Activated CD8-positive, alpha-beta memory T cell treated with anti-CD3 and anti-CD28 coated beads, Interleukin-2, amount 50 U/mL, for 4 hours (primary cell): ENCODE measurements at places on chromosomes 5 and 9.
A peak's percentile ranks its signal among the peaks of the same experiment; 100 is the strongest.

DNA sequence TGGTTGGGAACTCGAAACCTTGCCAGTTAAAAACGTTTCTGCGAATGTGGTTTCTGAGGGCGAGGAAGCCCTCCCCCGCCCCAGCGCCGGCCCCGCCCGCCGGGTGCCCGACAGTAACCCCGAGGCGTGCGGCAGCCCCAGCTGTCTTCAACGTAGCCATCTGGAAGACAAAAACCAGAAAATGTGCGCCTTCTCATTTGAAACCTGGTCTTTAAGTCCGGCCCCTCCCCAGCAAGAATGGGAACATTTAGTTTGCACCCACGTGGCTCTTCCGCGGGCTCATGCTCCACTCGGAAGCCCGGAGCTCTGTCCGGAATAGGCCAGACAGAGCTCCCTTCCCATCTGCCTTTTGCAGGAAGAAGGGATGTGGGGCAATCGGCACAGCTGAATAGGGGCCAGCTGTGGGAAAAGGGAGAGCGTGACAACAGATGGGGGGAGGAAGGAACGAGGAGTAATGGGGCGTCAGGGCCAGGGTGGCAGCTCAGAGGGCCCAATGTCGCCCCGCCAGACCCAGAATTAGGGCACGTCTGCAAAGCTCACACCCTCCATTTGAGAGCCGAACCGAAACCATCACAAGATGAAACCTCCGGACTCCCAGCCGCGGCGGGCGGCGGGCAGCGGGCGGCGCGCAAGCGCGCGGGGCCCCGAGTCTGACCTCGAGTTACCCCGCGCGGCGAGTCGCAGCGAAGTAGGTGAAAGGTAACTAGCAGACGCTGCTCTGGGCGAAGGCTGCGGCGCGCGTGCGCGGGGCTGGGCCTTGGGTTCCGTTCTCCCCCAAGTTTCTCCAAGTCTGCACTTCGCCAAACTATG is 63.4 kb upstream of the ABCA1 start:
- peak; percentile 80 for DNase-seq

DNA sequence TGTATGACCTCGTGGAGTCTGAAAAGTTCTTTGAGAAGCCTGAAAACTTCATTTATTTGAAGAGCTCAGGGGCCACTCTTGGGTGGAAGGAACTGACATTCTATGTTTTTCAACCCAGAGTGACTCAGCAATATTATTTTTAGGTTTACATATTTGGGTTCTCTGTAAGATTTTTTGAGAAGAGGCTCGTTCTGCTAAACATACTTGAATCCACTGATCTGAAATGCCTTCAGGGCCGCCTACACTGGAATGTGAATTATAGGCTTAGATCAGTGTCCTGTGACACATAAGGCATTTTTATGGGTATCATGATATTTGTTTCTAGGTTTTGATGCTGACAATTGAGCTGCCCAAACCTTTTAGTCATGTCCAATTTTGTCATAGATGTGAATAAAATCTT is 86.2 kb downstream of the PSAT1 start:
- no peak for DNase-seq

DNA sequence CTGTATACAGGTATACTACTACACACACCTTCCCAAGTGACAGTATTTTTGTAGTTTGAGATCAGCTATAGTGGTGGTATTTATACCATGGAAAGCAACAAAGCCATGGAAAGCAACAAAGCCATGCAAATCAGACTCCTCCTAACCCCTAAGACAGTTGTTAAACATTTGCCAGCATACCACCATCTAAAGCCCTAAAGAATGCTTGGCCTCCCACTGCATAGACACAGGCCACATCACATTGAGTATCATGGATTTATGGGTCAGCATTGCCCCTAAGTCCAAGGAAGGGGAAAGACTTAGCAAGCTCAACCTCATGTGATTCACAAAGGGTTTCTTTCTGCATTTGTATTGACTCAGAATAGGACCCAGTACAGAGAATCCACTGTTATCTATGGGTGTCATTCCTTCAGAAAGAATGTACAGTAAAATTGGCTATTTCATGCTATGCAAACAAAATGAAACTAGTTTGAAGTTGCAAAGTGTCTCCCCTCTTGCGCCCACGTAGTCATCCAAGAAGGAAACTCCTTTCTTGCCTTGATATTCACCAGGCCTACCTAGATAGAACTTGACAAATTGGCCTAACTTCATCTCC is 70.4 kb upstream of the IQGAP2 start:
- DNase-seq: no peak

- no peak for DNase-seq
Observed at GRCh38 chr5:142304013-142304701, 20.7 kb downstream of the SPRY4 start.

- no peak for DNase-seq
Observed at GRCh38 chr9:84266087-84266561, 74.4 kb downstream of the SLC28A3 start.

GRCh38 chr5:146690880-146691355 is 174.9 kb upstream of the GPR151 start:
- DNase-seq: no peak

DNA sequence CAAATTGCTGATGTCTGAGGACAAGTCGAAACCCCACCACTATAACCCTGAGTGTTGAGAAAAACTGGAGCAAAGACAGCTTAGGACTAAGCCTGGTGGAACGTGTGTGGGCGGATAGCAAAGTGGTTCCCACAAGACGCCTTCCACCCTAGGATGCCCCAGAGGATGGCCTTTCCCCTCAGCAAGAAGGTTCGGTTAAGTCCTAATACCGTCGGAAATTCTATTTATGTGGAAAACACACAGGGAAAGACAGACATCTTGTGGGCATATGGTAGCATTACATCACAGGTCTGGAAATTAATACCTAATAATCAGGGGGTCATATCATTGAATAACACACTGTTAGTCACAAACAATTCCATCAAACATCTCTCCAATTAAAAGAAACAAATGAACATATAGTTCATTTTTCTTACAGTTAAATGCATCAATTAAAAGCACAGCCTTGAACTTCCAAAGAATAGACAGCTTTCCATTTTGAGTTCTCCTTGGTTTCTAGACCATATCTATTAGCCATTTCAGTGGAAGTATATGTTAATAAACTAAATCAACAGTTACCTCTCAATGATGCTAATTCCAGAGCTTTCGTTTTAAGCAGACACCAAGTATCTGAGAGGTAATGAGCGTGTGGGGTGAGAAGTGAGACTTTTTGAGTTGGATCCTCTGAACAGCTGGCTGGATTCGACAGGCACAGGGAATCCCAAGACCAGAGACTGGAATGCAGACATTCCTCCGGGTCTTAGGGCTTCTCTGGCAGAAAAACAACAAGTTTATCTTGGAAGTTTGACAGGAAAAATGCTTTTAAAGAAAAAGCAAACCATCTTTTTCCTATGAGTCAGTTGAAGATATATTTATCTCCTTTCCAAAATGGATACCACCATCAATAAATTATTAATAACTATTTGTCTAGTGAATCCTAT is 2.9 kb upstream of the ICE1 start:
- DNase-seq: no peak

- no peak for DNase-seq
Observed at GRCh38 chr9:137490532-137491186, 31.5 kb upstream of the NSMF start.

- DNase-seq: no peak
Observed at GRCh38 chr5:107670087-107670931, 428 bp downstream of the EFNA5 start.

DNA sequence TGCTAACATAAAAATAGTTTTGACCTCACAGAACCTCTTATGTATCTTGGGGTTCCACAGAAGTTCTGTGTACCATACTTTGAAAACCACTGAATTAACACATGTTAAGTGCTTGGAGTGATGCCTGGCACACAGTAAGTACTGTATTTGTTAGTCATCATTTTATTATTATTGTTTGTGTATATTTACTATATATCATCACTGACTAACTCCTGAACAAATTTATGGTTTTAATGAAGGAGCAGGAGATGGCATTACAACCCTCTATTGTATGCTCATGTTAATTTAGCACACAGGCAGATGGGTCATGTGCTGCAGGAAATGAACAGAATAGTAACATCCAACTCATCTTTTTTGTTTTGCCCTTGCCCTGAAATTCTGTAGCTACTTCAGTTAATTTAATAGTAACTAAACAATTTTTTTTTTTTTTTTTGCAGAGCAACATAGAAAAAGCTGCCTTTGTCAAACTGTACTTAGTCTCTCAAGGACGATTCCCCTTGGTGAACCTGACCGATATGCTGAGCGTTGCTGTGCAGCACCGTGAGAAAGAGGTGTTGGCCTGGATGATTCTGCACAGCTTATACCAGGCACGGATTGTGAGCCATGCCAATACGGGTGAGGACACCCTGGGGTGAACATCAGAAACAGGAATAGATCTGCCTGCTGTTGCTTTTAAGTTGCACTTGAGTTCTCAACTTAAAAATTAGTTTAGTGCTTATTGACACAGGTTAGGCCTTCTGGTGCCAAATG is 45.4 kb downstream of the HACD4 start:
- DNase-seq: no peak

GRCh38 chr5:163544836-163545235 is 39.4 kb downstream of the MAT2B start:
- no peak for DNase-seq

DNA sequence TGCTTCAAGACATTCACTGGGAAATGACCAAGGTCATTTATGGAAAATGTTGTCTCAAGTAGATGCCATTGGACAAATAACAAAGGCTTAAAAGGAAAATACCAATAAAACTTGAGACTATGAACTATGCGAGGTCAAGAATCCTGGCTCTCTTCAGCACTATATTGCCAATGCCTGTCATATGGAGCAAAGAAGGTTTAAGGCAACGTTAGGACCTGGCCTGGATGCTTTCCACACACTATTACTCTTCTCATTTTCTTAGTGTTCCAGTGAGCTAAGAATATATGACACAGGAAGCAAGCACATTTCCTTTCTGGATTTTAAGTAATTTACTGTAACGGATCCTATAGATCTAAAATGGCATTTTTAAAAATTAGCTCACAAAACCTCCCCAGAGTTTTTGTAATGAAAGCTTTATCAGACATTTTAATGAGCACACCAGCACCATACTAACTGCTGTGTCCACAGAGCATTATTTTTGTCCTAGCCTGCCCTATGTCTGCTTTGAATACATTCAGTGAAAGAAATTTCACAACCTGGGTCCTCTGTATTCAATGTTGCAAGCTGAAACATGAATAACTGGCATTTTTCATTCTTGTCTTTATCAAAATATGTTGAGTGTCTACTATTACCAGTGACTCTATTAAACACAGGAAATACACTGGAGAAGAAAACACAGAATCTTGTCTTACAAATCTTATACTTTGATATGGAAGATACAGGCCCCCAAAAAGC is 315.6 kb downstream of the CETN3 start:
- no peak for DNase-seq

GRCh38 chr9:78351816-78352215 is 54.9 kb downstream of the PSAT1 start:
- no peak for DNase-seq

DNA sequence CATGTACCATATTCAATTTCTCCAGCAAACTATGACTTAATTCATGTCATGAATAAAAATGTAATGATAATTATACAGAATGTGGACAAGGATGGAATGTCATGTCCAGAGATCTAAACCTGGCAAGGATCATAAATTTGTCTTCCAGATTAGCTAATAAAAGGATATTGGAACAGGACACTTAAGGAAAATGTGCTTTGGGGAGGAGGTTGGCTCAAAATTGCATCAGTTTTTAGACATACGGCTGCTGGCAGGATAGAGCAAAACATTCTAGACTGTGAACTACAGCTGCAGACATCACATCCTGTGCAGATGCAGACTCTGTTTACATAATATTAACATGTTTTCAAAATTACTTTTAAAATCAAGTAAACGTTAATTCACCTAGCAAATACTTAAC is 248.4 kb downstream of the TLR4 start:
- no peak for DNase-seq

- no peak for DNase-seq
Observed at GRCh38 chr9:133027134-133027533, 3.7 kb upstream of the GTF3C5 start.

DNA sequence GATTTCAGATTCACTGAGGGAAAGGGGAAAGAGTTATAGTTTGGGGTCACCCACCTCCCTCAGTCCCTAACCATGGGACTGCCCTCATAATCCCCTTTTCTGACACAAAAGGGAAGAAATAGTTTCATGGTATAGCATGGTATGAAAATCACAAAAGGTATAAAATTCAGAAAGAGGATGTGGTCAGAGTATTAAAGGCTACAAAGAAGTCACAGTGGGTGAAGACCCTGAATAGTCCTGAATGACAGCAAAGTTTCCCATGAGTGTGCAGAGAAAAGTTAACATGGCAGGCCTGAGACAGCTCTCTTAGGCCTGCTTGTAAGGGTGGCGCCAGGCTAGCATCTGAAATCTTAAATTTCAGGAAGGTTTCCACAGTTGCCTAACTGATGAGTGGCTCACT is 290.6 kb upstream of the ZNF608 start:
- no peak for DNase-seq

DNA sequence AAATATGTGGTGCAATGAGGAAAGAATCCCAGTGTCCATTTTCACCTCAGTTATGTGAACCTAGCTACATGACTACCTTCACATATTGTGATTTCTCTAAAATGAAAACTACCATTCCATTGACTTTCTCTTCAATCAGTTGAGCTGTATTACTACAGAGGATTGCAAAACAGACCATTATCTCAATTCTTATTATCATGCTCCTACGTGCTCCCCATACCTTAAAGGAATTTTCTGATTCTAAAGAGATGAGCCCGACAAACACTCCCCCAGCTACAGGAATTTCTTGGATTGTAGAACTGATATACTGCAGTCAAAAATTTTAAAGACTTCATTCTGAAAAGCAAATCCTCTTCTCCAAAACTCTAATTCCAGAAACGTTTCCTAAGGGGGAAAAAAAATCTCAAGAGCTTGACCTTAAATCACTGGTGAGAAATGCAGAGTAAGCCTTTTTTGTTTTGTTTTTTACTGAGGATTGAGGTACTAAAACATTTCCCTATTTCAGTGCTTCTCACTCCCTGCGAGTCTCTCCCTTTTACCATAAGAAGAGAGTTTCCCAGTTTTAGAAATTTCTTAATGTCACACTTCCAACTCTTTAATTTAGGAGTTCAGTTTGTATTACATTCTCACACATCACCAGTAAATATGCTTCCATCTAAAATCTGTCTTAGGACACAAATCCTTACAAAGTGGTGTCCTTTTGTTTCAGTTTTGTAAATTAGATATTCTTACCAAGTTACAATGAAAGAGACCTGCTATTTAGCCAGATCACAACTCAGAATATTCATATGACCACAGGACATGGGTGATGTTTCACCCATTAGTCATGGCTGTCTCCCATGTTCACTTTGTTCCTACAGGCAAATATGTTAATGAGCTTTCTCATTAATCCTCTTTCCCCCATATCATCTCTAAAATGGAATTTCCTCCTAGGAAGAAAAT is 203.8 kb downstream of the TSSK1B start:
- DNase-seq: no peak

- no peak for DNase-seq
Observed at GRCh38 chr9:29211003-29211579, 1637.8 kb upstream of the C9orf72 start.
